ENCODE measurements at places on chromosomes 6 and 20. TPM values are rescaled to one million over a fixed set of nuclear protein-coding genes. Genes with fewer than 3 reads are reported as not detected.

GRCh38 chr6:34246563-34247391 is 2.0 kb downstream of the SMIM29 start:
- no peak for DNase-seq

- no peak for DNase-seq
These were observed 5.3 kb downstream of the POPDC3 start for GRCh38 chr6:105174512-105174911.

DNA sequence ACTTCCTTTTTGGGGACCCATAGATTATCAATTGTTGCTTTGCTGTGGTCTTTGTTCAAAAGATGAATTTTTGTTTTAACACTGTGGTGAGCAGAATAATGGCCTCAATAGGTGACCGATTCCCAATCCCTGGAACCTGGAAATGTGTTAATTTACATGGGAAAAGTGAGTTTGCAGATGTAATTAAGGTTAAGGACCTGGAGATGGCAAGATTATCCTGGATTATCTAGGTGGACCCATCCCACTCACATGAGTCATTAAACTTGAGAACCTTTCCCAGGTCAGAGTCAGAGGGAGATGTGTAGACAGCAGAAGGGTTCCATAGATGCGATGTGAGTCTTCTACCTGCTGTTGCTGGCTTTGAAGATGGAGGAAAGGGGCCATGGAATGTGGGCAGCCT is 36.2 kb upstream of the HBS1L start:
- no peak for DNase-seq

DNA sequence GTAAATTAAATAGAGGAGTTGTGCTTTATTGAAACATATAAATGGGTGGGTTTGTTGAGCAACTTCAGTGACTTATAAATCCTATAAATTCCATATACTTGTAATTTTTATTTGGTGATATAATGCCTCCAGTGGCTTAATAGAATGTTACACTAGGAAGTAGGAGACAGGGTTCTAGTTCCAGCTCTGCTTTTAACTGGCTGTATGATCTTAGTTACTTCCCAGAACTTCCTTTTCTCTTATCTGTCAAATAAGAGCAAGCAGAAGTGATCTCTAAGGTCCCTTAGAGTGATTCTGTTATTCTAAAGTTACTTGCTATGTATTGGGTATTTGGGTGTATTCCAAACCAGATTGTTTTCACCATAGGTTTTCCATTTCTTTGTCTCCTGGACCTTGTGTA is 10.2 kb downstream of the ZSCAN23 start:
- DNase-seq = no peak

- DNase-seq = no peak
These were observed 19.0 kb downstream of the TMEM244 start for GRCh38 chr6:129842137-129842536.

- DNase-seq = no peak
These were observed 393.3 kb downstream of the C6orf118 start for GRCh38 chr6:164916087-164916486.

GRCh38 chr20:33833333-33833732 is 22.2 kb downstream of the CHMP4B start:
- DNase-seq = no peak

DNA sequence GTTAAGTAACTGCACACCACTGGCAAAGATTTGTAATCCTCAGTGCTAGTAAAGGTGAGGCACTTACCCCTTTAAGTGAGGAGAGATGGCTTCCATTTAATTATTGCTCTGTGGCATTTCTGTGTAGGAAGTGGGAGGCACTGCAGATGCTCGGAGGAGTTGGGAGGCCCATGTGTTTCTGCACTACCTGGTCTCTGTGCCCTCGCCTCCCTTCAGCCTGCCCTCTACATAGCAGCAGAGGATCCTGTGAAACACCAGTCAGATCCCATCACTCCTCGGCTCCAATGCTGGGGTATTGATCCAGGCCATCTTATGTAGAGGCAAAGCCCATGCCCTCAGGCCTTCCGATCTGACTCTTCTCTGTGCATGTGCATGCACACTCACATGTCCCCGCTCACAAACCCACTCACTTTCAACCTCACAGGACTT is 67.0 kb downstream of the SLX4IP start:
- no peak for DNase-seq

Gene SYNGAP1
- 60.0 TPM for total RNA-seq

All from ovary (tissue), 10 donors.